ENCODE measurements at places on chromosomes 3 and 15.

DNA sequence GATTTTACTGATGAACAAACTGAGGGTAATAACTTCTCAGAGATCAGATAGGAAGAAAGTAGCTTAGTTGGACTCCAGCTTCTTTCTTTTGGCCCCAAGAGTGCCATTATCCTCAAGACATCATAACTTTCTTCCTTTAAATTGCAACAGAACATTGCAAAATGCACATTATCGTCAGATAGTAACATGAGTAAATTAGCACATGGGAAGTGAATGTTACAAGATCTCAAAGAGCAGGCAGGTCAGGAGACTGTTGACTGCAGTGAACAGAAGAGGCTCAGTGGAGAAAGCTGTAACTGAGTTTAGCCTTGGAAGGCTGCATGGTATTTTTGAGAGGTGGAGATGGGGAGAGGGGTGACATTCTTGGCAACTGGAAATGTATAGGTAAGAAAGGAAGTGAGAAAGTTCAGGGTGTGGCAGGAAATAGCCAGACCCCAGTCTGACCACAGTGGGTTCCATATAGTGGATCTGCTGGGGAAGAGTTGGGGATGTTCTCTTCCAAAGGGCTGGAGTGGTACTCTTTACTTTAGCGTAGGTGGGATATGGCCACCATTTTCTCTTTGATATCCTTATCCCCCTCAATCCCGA lies 307.7 kb downstream of the RPLP1 start:
- DNase-seq, result peak; percentile 70

DNA sequence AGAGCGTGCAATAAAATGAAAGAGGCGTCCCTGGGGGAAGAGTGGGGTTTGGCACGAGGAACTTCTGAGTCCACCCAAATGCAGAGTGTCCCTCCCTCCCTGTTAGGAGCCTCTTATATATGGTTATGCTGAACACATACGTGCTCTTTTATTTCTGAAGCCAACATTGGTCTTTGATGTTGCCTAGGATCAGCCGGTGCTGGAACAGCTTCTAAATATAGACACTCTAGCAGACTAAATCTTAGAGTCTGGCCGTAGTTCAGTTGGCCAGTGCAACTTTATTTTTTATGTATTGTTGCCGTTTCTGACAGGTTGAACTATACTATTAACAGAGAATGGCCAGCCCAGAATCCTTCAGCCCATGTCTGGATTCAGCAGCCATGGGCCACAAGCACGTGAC lies 128.7 kb downstream of the GHSR start:
- no peak for DNase-seq

- no peak for DNase-seq
These were observed 143.7 kb upstream of the KCNMB2 start for GRCh38 chr3:178392511-178392926.

GRCh38 chr3:76585794-76586392 lies 454.0 kb upstream of the ROBO2 start:
- no peak for DNase-seq

GRCh38 chr3:170180079-170180907 lies 1.2 kb downstream of the PHC3 start:
- peak; percentile 59 for DNase-seq

GRCh38 chr3:70277304-70277703 lies 35.1 kb downstream of the MDFIC2 start:
- no peak for DNase-seq

GRCh38 chr3:184583578-184584451 lies 22.2 kb downstream of the EPHB3 start:
- DNase-seq, result no peak

GRCh38 chr3:14805961-14806537 lies 12.7 kb upstream of the FGD5 start:
- DNase-seq, result no peak

GRCh38 chr3:123371426-123371825 lies 77.5 kb downstream of the ADCY5 start:
- no peak for DNase-seq

DNA sequence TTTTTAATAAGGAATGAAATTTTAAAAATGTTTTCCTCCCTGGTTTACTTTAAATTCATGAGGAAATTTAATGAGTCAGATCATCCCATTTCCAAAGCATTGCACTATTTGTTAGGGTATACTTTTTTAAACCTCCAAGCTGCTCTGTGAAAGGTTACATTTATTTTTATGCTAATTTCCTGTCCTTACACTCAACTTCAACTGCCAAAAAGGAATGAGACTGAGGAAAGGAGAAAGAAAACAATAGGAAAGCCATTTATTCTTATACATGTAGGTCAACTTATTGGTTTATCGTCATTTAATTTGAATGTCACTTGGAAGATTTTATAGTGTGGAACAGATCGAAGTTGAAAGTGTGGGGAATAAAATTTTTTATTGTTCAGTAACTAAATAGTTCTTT lies 104.1 kb downstream of the ALCAM start:
- DNase-seq, result no peak

DNA sequence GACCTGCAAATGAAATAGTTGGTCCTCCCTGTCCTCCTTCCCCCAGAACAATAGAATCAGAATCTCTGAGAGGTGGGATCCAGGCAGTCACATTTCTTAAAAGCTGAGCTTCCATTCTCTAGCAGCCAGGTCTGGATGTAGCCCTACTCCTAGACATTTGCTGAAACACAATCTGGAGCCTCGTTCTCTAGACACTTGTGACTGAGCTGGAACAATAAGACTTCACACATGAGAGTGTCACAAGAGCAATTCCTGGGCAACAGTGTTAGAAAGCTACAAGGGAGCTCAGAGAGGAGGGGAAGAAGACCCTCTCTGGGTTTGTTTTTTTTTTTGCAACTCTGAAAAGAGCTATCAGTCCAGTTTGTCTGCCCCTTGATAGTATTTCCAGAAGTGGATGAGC lies 14.5 kb downstream of the CORO2B start:
- DNase-seq, result no peak

DNA sequence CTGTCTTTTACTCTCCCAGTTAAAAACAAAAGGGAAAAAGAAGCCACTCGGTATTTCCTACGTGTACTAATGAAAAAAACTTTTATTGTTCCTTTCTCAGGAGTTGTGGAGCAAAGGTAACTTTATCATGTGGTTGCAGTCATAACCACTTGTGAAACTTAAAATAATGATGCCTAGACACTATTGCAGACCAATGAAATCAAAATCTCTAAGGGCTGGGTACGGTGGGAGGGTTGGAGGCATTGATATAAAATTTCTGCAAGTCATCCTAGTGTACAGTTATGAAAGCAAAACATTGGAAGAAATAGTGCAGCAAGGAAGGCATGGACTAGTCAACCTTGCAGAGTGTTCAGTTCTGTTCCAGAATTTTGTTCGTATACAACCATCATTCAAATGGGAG lies 808.8 kb downstream of the TUSC7 start:
- no peak for DNase-seq

- DNase-seq, result no peak
These were observed at the start of gene SLC51B for GRCh38 chr15:65044724-65045481. Gene SLC51B (plus strand): TSS chr15:65045387. CDS start chr15:65050005, 4,618 bp downstream.

DNA sequence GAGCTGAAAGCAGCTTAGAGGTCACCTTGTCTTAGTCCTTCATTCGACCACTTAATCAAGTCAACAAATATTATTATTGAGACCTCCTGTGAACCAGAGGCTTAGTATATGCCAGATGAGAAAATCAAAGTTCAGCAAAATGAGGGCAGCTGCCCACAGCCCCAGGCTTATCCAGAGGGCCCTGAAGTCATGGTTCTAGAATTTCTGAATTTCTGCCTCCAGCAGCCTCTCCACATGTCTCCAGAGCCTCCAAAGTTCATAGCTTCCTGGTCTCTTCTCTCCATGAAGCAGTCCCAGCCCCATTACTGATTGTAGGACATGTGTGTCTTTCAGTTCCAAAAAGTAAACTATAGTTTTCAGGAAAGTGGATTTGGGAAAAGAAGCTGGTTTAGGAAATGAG lies 96.9 kb upstream of the TSC22D2 start:
- no peak for DNase-seq

DNA sequence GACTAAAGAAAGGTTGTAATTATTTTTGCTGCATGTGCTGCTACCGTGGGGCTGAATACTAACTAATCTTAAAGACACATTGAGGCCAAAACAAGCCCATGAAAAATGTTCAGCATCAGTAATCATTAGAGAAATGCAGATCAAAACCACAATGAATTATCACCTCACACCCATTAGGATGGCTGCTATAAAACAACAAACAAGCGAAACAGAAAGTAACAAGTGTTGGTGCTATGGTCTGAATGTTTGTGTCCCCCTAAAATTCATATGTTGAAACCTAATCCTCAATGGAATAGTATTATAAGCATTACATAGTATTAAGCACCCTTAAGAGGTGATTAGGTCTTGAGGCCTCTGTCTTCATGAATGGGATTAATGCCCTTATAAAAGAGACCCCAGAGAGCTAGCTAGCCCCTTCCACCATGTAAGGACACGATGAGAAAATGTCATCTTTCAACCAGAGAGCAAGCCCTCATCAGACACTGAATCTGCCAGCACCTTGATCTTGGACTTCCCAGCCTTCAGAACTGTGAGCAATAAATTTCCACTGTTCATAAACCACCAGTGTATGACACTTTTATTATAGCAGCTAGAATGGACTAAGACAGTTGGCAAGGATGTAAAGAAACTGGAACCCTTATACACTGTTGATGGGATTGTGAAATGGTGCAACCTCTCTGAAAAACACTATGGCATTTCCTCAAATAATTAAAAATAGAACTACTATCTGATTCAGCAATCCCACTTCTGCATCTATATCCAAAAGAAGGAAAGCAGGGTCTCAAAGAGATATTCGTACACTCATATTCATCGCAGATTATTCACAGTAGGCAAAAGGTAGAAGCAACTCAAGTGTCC lies 76.1 kb downstream of the REC114 start:
- DNase-seq, result no peak

GRCh38 chr3:101383656-101384055 lies 63.3 kb upstream of the IMPG2 start:
- DNase-seq, result no peak

DNA sequence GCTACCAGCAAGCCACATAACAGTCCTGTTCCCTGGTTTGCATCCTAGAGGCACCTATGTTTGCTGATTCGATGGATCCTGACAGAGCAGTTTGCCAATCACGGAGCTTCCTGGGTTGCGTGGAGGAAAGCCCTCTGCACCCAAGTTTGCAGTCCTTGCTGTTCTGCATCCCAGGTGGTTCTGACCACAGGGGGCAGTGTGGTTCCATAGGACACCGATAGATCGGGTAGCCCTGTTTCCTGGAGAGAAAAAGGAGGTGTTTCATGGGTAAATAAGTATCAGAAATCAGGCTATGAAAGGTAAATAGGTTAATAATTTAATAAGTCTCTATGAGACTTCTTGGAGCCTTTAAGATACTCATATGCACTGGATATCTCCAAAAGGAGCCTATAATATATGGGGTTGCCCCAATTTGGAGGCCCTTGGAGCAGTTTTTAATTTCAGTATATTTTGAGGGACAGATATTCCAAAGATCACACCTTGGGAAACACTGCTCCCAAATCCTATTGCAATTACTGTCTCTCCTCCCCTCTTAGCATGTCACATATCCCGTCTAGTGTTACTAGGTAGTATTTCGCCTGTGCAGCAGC lies 194.6 kb upstream of the TPM1 start:
- DNase-seq, result peak; percentile 58

GRCh38 chr3:119333773-119334509 lies 39.8 kb downstream of the ARHGAP31 start:
- no peak for DNase-seq

DNA sequence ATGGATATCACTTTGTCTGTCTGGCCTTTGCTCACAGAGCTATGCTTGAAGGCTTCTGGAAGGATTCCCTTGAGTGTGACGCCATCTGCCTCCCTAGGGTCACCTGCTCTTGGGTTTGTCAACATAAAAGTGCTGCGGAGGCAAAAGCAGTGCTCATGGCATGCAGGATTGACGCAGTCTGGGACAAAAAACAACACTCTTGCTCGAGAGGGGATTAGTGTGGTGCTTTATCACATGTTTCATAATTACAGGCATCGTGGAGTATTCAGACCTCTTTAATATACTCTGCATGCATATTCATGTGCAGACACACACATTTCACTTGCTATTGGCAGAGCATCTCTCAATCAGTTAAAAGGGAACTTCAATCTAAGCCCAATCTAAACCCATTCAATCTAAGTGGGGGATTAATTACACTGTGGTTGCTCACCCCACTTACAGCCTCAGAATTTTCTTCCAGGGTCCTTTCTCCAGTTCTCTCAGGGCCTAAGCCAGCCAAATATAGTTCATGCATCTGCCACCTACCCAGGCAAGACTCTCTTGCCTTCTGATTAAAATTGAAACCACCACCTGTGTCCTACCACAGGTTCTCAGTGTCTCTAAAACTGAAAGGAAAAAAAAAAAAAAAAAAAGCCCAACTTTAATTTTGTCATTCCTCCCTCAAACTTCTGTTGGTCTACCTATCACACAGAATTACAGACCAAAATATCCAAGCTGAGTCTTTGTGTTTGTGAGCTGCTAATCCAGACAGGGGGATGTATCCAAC lies 75.6 kb downstream of the BFSP2 start:
- DNase-seq, result no peak

DNA sequence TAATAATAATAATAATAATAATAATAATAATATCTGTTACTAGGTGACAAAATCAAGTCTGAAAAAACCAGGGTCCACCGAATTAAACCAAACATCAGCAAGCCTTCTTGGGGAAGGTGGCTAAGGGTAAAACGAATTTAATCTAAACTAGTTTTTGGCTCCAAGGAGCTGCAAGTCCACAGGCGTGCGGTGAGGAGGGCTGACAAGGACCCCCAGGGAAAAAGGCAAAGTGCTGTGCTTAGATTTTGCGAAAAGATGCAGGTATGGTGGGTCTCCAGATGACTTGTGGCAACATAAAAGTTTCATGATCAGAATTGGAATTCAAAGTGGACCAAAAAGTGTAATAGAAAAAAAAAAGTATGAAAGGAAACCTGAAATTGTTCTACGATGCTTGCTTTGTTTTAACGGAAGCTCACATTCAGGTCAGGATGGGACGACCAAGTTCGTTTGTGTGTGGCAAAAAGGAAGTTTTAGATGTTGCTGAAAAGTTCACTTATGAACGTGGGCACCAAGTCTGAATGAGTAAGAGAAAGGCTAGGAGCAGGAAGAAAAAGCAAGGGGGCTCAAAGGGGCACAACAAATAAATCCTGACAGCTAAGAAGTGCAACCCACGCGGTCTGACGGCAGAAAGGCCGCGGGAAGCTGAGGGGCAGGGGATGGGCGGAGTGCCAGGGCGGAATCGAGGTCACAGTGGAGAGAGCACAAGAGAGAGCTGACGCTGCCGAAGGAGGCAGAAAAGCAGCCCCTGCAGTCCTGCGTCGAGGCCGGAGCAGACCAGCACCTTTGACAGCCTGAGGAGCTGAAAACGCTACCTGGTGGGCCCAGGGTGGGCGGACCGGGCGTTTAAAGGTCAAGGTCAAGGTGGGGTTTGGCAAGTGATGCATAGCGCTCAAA lies 1.1 kb downstream of the WDR82 start:
- DNase-seq, result peak; percentile 5

DNA sequence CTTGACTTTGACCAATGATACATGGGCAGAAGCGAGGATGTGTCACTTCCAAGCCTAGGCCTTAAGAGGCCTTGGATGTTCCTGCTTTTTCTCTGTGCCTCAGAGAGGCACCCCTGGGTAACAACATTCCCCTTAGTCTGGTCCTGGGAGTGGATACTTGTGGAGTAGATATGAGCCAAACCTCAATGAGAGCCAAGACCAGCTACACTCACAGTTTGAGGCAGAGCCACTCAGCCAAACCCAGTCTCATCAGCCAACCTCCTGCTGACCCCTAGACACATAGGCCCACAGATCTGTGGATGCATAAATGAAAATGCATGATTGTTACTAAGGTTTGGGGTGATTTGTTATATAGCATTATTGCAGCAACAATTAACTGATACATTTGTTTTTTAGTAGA lies 114.2 kb downstream of the ZNF621 start:
- DNase-seq, result no peak

GRCh38 chr15:69876064-69876940 lies 221.4 kb downstream of the TLE3 start:
- DNase-seq, result no peak

- no peak for DNase-seq
These were observed 92.5 kb downstream of the IL20RB start for GRCh38 chr3:137050281-137050680.

Data from SW 1271 (cell line).